ENCODE measurements at places on chromosomes 11 and 22.
A peak's percentile ranks its signal among the peaks of the same experiment; 100 is the strongest.

GRCh38 chr11:126403658-126404057 lies 48.2 kb downstream of the ST3GAL4 start:
- DNase-seq, result no peak

DNA sequence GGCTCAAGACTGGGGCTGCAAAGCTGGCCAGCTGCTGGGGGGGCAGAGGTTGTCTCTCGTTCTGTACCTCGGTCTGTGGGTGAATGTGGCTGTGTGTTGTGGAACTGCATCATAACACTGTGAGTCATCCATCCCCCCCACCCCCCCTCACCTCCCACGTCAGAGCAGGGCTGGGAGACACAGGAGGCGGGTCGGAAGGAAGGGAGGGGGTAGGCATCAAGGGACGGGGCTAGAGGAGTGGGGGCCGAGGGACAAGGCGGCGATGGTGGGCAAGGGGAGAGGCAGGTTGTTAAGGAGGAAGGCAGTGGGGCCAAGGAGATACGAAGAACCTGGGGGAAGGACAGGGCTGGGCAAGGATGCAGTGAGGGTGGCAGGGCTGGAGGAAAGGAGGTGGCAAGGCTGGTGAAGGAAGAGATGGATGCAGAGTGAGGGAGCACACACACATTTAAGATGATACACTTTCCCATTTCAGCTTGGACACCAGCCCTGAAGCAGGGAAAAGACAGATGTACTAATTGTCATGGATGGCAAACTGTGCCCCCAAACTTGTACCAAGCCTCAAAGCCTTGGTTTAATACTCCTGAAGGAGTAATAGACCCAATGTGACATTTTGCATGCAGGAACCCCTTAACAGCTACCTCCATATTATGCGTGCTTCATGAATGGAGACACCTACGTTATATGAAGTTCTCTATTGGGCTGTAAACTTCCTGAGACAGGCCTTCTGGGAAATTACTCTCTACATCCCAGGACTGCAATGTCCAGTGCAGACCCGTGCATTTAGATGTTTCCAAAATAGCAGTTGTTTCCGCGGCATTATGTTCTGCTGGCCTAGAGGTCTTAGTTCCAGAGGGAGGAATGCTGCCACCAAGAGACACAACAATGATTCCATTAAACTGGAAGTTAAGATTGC lies at the start of gene YPEL4:
TSS of gene YPEL4 (minus strand) at position 87 of the 913 bp plus-strand sequence. CDS start 2,805 bp downstream, outside the sequence.
- peak; percentile 73 for DNase-seq

- DNase-seq, result no peak
Observed at GRCh38 chr11:101913656-101914055, 1.2 kb upstream of the CEP126 start.

DNA sequence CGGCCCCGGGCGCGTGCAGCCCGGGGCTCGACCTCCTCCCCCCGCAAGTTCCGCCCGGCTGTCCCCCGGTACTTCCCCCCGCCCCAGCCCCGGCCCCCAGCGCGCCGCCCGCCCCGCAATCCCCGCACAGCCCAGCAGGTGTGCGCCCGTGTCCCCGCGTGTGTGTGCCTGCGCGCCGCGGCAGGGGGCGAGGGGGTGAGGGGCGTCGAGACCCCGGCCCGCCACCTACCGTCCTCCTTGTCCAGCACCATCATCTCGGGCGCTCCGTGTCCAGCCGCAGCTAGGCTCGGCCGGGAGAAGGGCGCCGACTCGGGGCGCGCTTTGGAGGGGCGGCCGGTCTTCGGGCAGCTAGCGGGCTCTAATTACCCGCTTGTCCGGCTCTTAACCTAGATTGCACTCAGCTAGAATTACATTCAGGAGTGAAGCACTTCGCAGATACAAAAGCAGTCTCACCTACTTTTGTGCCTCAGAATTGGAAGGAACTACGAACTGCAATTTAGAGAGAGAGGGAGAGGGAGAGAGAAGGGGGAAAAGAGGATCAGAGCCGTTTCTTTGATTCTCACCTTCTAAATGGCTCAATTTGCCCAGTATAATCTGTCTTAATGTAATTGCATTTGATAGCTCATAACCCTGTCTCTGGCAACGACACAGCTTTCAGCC lies 439 bp downstream of the LMO1 start:
- no peak for DNase-seq

DNA sequence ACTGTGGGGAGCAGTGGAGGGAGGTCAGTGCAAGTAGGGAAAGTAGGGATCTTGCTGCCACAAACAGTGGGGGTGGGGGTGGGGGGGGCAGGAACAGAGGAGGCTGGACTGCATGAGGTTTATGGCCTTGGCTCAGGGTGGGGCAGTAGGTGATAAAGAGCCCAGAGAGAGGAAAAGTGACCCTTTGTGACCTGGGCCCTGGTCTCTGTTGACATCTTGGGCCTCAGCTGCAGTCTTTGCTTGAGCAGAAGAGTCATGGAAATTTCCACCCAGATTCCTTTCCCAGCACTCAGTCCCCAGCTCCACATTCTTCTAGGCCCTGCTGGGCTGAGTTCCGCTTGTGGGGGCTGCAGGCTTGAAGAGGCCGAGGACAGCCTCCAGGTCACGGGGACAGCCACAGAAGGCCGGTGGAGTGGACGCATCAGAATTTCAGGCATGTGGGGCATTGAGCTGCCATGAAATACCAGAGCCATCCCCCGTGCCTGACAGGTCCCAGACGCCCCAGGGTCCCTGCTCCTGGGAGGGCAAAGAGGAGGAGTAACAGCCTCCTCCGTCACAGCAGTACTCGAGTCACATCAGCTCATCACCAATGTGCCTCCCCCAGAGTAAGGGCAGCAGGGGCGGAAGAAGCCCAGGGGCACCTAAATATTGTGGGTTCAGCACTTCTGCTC lies 9.7 kb upstream of the MALAT1 start:
- DNase-seq, result no peak

DNA sequence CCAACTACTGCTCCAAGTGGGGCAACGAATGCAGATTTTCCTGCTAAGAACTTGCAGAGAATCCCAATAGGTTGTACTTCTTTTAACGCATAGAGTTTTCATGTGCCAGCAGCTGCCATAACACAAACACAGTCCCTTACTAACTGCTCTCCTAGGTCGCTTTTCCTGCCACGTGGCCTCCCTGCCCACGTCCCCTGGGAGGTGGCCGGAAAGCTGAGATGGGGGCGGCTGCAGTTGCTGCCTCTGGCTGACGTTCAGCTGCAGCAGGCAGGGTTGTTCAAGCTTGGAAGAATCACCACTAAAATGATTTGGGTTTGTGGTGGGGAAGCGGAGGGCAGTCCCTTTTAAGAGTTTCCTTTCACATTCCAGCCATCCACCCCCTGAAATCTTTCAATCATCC lies 39.3 kb downstream of the ZNF202 start:
- DNase-seq, result no peak

DNA sequence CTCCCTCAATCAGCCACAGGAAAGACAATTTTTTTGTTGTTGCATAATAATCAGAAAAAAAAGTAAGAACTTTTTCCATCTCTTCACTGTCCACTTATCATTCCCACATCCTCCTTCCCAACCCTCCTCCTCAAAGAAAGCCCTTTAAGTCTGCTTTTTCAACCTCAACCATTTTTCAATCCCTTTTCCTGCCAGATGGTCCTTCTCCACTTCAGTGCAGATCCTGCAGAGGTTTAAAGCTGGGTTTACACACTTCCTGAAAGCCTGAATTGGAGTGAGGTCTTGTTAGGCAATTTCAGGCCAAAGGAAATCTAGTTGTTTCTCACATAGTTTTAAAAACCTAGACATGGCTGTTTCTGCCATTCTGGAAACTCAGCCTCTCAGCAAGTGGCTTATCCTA lies 78.3 kb downstream of the RPL27A start:
- peak; percentile 13 for DNase-seq

DNA sequence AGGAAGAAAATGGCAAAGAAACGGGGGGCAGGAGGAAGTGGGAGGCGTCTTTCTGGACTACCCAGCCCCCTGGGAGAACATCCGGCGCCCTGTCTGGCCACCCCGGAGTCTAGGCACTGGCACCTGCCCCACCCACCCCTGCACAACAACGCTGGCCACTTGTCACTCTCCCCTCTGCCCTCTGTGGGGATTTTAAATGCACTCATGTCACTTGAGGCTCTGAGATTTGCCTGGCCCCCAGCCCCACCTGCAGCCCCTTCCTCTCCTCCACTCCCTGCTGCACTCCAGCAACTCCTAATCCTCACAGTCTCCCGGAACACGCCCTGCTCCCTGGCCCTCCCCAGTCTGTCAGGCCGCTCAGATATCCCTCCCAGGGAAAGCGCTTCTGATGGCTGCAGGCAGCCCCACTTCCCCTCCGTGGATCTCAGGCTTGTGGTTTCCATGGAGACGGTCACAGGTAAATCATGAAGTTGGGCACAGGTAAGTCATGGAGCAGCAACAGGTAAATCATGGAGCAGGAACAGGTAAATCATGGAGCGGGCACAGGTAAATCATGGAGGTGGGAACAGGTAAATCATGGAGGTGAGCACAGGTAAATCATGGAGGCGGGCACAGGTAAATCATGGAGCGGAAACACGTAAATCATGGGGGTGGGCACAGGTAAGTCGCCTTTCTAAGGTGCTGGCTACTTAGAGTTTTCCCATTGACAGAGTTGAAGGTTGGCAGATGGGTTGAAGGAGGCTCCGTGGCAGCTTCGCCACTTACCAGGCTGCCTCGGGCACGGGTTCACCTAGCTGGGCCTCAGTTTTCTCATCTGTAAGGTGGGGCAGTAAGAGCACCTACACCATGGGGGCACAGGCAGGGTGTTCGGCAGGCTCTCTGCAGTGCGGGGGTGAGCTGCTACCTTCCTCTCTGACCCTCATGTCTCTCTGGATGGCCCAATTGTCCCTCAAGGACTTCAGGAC lies 79.0 kb upstream of the SHISAL1 start:
- DNase-seq, result no peak

- no peak for DNase-seq
Observed at GRCh38 chr22:34973016-34973415, 92.9 kb upstream of the ISX start.

- DNase-seq, result no peak
Observed at GRCh38 chr11:102421261-102421660, 31.3 kb downstream of the TMEM123 start.

DNA sequence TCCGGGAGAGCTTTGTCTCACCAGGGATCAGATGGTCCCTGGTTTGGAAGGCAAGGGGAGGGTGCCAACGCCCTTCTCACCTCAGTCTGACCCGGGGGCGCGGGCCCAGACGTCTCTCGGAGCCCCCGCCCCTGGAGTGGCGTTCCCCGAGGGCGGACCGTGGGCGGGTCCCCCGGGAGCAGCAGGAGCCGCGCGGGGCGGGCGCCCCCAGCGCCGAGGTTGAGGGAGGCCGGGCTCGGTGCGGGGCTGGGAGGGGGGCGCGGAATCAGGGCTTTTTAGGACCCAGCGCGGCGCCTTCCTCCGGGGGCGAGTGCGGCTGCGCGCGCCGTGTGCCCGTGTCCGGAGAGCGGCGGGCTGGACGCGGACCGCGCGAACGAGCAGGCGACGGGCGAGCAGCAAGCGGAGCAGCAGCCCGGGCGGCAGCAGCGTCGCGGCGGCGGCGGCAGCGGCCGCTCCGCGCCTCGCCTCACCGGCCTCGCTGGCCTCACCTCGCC lies at the start of gene KCNC1:
TSS of gene KCNC1 (plus strand) at position 364 of the 494 bp plus-strand sequence. CDS start 1,222 bp downstream, outside the sequence.
- DNase-seq, result peak; percentile 26

DNA sequence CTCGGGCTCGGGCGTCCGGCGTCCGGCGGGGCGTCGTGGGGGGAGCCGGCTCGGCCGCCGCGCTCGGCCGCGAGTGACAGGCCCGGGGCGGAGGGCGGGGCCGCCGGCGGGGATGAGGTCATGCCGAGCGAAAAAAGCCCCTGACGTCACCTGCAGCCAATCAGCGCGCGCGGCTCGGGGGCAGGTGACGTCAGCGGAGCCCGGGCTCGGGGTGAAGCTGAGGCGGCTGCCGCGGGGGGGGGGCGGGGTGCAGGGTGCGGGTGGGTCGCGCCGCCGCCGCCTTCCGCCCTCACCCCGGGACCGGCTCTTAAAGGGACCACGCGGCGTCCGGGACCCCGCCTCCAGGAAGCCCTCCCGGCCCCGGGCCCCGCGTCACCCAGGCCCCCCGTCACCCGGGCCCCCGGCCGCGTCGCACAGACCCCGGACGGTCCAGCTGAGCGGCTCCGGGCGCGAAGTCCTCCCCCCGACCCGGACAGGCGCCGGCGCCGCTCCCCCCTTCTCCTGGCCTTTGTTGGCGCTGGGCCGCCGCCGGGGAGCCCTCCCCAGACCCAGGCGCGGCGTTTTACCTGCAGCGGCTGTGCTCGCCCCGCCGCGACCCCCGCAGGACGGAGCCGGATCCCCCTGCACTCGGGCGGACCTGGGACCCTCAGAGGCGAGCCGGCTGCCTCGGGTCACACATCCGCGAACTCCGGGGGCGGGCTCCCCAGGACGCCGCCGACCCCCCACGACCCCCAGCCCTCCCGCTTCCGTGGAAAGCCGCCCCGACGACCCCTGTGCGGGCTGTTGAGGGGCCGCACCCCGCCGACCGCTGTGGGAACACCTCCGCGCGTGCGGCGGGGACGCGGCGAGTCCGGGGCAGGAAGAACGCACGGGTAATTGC lies at the start of gene DUSP8:
TSS of gene DUSP8 (minus strand) at position 75 of the 880 bp plus-strand sequence. CDS start 6,445 bp downstream, outside the sequence.
- peak; percentile 91 for DNase-seq

GRCh38 chr11:132427611-132428010 lies 1057.2 kb downstream of the NTM start:
- no peak for DNase-seq

DNA sequence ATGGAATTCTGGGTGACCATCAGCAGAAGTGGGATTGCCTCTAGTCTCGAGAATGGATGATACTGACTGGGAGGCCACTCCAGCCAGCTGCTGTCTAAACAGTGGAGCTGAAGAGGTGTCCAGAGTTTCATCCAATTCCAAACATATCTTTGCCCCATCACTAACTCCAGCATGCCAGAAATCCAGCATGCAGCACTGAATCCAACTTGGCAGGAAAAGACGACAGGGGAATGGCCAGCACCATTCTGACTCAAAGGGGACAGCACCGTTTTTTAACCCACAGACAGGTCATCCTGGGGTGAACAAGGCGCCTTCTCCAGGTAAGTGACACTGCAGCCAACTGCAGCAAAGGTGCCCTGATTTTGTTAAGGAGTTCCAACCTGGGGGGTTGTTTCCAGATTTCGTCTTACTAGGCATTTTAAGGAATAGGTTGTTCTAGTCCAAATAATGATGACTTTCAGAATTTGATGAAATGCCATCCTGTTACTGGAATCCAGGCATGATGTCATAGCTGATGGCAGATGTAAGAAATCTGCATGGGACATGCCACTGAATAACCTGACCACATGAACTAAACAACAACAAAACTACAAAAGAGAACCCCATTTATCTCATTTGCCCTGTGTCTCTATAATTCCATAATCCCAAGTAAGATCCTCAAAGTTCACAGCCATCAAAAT lies 32.3 kb downstream of the FEZ1 start:
- no peak for DNase-seq

GRCh38 chr11:72083414-72083813 lies 2.8 kb downstream of the LRRC51 start:
- no peak for DNase-seq

DNA sequence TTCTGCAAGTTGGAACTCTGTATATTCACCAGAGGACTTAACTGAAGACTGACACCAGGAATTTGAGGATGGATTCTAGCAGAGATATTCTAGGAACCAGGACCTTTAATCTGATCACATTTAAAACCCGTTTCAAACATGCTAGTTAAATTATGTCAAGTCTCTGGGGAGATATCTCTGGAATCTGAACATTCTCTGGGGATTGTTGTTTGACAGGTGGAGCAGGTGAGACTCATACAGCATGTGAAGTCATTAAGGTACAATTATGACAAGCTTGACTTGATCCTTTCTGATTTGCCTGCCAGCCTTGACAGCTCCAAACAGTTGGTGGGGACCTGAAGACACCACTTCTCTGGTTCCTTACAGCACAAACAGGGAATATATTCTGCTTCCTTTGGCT lies 100.3 kb downstream of the FAT3 start:
- DNase-seq, result no peak

All from suppressor macrophage (primary cell).